ENCODE measurements at places on chromosomes 5 and 9. TPM values are rescaled to one million over a fixed set of nuclear protein-coding genes. Genes with fewer than 3 reads are reported as not detected.

Gene ADAMTSL2
- 1.8 TPM for total RNA-seq

GRCh38 chr9:34961574-34962490, 3.7 kb downstream of the PHF24 start:
- no peak for DNase-seq

DNA sequence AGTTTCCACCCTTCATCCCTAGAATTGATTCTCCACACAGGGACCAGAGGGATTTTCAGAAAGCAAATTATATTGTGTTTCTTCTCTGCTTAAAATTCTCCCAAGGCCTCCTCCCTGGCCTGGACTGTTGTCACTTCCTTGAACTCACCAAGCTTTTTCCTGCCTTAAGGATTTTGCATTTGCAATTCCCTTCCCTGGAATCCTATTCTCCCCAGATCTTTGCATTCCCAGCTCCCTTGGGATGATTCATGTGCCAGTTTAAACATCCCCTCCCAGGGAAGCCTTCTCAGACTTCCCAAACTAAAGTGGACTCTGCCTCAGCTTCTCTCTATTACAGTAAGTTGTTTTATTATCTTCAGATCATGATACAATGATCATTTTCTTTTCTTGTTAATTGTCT, 35.2 kb upstream of the PDE8B start:
- no peak for DNase-seq

Gene LCN12
- not detected for total RNA-seq

- DNase-seq = no peak
Observed at GRCh38 chr5:52043543-52043942, 660.3 kb downstream of the ISL1 start.

GRCh38 chr9:18429070-18429469, 44.9 kb upstream of the ADAMTSL1 start:
- no peak for DNase-seq

DNA sequence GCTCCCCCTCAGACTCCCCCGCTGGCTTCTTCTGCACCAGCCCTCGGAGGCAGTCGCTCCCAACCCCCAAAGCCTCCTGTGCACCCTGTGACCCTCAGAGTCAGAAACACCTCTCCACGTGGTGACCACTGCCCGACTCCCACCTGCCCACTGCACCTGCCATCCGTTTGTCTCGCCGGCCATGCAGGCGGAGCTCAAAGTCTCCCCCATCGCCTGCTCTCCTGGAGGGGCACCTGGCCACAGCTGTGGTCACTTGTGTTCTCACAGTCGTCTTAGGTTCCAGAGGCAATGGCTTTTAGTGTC, 38.2 kb downstream of the MRPL36 start:
- no peak for DNase-seq

GRCh38 chr5:10775646-10776045, 14.6 kb upstream of the DAP start:
- DNase-seq = no peak

GRCh38 chr9:136714096-136714892, 1.9 kb downstream of the DIPK1B start:
- DNase-seq = no peak

DNA sequence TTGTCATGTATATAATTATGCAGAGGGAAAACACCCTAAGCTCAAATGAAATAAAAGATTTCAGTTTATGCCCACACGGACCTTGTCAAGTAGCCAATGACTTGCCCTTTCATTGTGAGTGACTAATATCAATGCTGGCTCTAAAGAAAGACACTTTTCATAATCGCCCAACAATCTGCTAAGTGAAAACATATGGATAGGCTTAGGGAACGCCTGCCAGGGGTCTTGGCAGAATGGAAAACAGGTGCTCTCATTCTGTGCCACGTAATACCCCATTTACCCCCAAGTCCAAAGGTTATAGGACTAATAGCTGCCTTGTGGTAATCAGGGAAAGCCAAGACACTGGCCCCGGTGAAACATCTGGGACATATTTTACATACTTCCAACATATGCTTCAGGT, 157.7 kb downstream of the SLF1 start:
- no peak for DNase-seq

Gene IL11RA
- 14.5 TPM for total RNA-seq

DNA sequence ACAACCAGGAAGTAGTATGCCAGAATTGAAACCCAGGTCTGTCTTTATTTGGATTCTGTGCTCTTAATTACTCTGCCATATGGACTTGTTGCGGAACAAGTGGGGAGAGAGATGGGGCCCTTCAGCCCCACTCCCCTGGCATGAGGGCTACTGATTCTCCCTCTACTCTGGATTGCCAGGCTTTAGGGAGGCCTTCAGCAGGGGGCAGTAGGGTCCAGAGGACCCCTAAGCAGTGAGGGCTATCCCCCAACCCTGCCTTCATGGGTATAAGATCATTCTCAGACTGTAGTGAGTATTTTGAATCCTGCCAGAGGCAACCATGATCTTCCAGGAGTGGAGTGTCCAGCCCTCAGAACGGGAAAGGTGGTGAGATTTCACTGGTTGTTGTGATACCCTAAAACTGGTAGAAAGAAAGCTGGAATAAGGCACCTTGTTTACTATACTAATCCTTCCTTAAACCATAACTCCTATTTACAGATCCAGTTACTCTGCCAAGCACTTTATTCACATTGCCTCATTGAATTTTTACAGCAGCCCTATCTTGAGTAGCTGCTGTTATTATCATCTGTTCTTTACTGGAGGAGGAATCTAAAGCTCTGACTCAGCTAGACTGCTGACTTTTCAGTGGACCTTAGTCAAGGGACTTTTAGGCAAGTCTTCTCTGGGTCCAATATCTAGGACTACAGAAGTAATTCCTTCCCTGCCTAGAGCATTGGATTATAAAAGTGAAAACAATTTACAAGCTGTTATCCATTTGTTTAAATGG, 31.3 kb upstream of the LARP1 start:
- DNase-seq = no peak

GRCh38 chr5:56482363-56482762, 249.2 kb upstream of the ANKRD55 start:
- no peak for DNase-seq

DNA sequence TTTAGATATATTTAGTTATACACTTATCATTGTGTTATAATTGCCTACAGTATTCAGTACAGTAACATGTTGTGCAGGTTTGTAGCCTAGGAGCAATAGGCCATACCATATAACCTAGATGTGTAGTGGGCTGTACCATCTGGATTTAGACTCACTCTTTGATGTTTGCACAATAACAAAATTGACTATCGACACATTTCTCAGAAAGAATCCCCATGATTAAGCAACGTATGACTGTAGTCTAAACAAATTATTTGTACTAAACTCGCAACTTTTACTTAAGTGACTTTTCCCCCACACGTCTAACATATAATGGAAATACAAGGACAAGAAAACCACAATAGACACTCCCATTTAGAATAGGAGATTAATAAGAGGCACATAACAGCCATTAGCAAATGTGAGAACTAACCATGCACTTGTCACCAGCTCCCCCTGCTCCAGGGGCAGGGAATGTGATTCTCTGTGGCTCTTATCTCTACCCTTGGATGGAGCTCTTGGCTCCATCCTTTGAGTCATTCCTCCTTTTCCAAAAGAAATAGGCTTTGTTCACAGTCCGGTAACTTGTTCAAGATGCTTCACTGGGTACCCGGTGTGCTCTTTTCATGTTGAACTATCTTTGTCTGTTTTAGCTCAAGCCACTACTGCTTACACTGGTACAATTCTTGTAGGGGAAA, 8.7 kb upstream of the B4GALT1 start:
- no peak for DNase-seq

Gene ALDH1A1
- 23.3 TPM for total RNA-seq

DNA sequence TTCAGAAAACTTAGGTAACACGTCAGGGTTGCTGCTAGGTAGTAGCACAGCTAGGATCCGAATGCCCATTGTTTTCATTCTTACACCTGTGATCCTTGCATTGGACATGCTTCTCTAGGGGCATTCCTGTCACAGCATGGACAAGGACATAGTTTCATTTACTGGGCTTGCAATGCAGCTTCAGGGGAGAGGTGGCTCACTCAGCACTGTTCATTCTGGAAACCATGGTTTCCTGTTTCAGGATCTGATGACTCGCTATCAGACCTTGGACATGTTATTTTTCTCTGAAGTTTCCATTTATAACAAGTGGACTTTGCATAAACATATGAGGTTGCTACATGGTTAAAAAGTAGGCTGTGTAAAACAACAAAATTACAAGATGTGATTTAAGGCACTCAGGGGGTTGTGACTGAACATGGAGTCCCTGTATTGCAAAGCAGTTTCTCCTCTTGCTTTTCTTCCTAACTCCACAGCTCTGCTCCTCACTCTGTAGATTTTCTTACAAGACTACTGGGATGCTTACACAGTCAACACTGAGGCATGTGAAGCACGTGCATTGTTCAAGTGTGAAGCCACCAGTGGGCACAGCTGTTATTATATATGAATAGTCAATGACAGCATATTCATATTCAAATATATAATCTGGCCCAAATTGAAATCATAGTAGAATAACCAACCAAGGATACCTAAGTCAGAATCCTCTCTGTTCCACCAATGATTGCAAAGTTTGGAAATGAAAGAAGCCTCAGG, 66.1 kb upstream of the STK32A start:
- DNase-seq = no peak

- no peak for DNase-seq
Observed at GRCh38 chr9:114721491-114722079, 39.6 kb upstream of the TEX48 start.

DNA sequence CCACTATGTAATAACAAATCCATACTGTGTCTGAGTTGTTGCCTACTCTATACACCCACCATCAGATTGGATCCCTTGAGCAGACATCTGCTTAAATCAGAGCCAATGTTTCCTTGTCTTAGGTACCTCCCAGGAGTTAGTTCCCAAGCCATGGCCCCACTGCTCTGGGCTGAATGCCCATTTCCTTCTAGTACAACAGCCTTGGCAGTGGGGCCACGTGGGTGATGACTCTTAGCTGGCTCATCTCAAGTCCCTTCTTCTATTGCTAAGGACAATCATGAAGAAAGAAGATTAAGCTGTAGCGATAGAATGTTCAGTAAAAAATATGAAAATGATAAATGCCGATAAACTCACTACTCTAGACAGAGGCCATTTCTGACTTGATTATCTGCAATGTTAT, 16.6 kb downstream of the PTGR1 start:
- DNase-seq = no peak

DNA sequence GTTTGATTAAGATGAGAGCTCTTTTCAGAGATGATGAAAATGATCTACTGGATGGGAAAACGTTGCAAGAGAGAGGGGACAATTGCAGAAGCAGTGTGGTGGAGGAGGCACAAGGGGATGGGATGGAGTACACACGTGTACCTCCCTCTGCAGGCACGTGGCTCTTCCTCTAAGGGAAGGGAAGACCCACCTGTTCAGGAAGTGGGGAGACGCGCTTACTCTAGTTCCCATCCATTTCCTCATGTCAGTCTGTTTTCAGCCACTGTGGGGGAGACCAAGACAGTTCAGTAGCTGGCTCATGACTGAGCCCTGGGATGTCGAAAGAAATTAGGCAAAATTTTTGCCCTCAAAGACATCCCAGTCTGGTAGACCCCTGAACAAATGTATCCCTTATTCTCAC, 619.2 kb upstream of the CLINT1 start:
- DNase-seq = no peak

GRCh38 chr5:73938280-73938937, 312.4 kb downstream of the ARHGEF28 start:
- DNase-seq = no peak

DNA sequence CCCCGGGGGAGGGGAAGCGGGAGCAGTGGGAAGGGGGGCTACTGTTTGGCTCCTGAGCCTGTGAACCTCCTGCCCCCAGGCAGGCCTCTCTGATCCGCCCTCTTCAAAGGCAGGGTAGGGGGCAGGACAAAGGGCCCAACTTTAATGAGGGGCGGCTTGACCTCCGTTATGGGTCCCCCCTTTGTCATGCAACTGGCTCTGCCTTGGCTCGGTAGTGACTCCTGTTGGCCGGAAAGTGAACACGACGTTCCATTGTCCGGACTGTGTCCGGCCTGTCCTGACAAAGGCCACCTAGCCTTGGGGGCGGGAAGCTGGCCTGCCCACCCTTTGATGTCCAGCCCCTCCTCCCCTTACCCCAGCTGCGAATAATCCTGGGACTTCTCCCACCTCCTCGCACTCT, 1.3 kb downstream of the CDX1 start:
- DNase-seq = no peak

GRCh38 chr9:98085944-98086343, 29.4 kb downstream of the NANS start:
- no peak for DNase-seq

DNA sequence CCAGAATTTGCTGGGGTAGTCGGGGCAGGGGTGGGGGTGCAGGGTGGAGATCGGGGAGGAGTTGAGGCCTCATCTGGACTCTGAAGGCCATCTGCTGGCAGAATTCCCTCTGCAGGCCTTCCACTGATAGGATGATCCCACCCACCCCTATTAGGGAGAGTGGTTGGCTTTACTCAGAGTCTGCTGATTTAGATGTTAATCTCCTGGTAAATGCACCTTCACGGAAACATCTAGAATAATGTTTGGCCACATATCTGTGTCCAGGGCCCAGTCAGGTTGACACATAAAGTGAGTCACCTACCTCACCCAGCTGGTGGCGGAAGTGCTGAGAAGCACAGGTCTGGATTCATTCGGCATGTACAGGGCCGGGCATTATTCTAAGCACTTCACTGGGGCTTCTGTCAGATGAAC, 50.0 kb downstream of the DAPK1 start:
- no peak for DNase-seq

GRCh38 chr9:134187891-134188385, 23.6 kb upstream of the RNU6ATAC start:
- DNase-seq = peak; percentile 9

- DNase-seq = no peak
Observed at GRCh38 chr5:133147411-133147810, 95.6 kb downstream of the HSPA4 start.

Gene SEC61B
- total RNA-seq = 29.2 TPM

- no peak for DNase-seq
Observed at GRCh38 chr5:136963504-136963903, 535.6 kb downstream of the SPOCK1 start.

- DNase-seq = no peak
Observed at GRCh38 chr5:180720486-180720885, 19.4 kb downstream of the OR2Y1 start.

GRCh38 chr9:120030847-120031246, 549.1 kb downstream of the CDK5RAP2 start:
- DNase-seq = no peak

DNA sequence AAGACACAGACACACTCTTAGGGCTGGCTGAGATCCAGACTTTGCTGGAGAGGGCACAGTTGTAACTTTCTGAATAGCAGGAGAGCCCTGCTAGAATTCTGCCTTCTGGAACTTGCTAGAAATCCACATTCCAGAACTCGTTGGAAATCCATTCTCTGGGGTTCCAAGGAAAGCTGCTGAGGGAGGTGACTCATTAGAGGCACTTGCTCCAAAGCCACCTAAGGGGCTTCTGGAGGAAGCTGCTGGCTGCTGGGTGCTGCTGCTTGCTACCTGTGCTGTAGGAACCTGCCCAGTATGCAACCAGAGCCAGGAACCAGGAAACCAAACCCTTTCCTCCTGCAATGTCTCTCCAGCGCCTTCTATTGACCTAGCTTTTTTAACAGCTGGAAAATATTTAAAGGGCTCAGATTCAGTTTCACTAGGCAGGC, 4.1 kb upstream of the TLE4 start:
- no peak for DNase-seq
